Gastrocnemius medialis (tissue), 4 donors: ENCODE measurements at places on chromosomes 12 and 14. TPM values are rescaled to one million over a fixed set of nuclear protein-coding genes. Genes with fewer than 3 reads are reported as not detected.
A peak's percentile ranks its signal among the peaks of the same experiment; 100 is the strongest.

GRCh38 chr14:45728434-45729225 is 475.6 kb upstream of the MIS18BP1 start:
- no peak for DNase-seq

GRCh38 chr12:92784356-92784755 is 81.6 kb downstream of the PLEKHG7 start:
- DNase-seq: no peak

DNA sequence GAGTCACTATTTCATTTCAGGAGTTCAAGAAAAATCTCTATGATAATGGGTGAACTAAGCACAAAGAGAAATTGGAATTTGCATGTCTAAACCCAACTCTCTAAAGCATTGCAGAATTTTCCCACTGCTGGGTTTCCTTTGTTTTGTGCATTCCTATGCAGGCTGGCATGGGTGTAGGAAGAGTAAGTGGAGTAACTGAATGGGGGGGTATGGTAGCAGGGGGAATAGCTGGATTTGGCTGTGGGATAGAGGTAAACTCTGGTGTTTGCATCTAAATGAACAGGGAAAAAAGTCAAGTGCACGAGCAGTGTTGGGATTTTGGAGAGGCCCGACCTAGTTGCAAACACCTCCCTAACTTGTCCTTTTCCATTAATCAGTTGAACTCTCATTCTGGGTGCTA is 159.1 kb downstream of the ANO4 start:
- no peak for DNase-seq

DNA sequence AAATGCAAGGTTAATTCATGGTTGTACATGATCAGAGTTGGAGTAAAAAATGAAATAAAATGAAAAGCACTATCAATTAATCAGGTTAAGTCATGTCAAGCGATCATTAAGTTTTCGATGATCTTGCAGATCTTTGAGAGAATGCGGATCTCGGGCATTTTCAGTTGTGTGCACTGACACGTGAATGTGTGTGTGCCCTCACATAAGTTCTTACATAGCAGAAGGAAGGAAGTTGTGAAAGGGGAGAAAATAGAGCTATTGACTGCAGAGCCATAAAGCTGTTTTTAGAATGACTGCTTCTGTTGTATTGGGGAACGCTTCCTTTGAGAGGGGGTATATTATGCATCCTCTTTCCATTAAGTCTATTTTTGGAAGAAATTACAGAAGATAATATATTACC is 101.3 kb downstream of the HMGA2 start:
- DNase-seq: no peak

GRCh38 chr14:64170181-64170580 is 124.0 kb downstream of the ESR2 start:
- DNase-seq: no peak

- DNase-seq: no peak
Measured at GRCh38 chr14:36662258-36662542, 540 bp downstream of the PAX9 start.

GRCh38 chr12:113940357-113941207 is 25.5 kb downstream of the RBM19 start:
- DNase-seq: no peak

DNA sequence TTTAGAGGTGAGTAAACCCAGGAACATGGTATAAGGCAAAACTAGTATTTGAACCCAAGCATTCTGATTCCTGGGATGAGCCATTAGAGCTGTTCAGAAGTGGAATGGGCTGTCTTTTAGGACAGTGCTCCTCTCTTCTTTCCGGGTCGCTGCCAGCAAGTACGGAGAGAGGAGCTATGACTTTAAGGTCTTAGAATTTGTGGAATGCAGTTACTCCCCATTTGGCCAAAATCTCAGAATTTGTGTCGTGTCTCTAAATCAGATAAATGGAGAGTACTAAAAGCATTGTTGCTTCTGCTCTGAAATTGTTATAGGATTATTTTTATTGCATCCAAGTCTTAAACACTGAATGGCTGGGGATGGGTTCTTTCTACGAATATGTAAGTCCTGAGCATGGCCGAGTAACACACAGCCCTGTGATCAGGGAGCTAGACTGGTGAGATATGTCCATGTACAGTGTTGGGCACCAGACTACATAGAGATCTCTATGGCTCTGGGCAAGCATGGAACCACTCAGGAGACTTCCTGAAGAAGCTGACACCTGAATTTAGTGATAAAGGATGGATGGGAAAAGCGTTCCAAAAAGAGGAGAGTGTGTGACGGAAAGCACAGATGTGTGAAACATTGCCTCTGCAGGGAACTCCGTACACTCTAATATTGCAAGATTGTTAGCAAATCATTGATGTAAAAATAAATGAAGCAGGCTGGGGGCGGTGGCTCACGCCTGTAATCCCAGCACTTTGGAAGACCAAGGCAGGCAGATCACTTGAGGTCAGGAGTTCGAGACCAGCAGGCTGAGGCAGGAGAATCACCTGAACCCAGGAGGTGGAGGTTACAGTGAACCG is 184.7 kb downstream of the SRGAP1 start:
- no peak for DNase-seq

DNA sequence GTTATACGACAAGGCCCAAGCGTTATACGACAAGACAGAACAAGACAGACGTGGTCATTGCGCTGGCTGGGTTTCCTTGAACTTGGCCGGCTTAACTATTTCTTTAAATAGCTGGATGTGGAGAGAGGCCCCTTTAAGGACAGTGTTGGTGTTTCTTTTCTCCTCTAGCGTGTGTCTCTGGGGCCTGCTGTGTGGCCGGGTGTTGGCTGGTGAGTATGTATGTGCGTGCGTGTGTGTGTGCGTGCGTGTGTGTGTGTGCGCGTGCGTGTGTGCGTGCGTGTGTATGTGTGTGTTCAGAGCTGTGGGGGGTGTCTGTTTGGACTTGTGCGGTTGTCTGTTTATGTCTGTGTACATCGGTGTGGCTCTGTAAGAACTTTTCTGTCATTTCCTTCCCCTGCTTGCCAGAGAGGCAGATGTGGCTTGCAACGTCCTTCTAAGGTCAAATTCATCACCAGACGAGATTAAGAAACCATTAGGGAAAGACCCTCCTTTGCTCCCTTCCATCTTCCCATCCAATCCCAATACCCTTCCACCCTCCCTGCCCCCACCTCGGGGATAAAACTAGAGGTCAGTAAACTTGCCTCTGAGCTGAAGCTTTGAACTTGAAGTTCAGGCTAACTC is 78.6 kb upstream of the TBX3 start:
- DNase-seq: no peak

- no peak for DNase-seq
Measured at GRCh38 chr12:86530996-86531655, 274.9 kb upstream of the MGAT4C start.

DNA sequence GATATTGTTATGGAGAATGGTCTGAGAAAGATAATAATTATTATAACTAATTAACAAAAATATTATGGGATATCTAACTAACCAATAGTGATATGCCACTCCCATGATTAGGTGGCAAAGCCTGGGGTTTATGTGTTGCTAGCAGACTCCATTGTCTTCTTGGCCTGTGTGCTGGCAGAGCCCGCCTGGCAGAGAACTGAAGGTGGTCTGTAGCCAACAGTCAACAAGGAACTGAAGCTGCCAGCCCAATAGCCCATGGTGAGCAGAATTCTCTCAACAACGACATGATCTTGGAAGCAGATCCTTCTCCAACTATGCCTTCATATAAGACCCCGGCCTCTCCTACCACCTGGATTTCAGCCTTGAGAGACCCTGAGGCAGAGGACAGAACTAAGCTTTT is 258.8 kb downstream of the SLC15A4 start:
- no peak for DNase-seq

GRCh38 chr12:63037746-63038712 is 103.1 kb upstream of the PPM1H start:
- no peak for DNase-seq

- DNase-seq: no peak
Measured at GRCh38 chr12:63450816-63451215, 217.5 kb downstream of the DPY19L2 start.

DNA sequence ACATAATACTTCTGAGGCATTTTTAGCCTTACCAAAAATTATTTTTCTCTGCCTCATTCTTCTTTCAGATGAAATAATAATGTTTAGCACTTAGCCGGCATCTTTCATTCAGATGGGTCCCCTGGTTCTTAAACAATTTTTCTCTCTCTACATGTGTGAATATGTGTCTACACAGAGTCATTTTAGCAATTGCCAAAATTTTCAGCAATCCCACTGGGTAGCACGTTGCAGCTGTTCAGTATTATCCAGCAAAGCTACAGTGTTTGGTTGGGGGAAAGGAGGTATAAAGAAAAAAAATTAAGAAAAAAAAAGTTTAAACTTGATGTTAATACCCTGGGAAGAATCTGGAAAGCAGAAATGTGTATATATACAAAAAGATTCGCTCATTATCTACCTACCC is 160.5 kb upstream of the TRHDE start:
- no peak for DNase-seq

- DNase-seq: no peak
Measured at GRCh38 chr12:131854861-131855476, 26.8 kb downstream of the MMP17 start.

- peak; percentile 64 for DNase-seq
Measured at GRCh38 chr12:124588751-124589267, 21.4 kb upstream of the NCOR2 start.

Gene GNB3
- not detected for total RNA-seq

Gene CRACR2A
- 1.7 TPM for total RNA-seq

Gene RFX4
- total RNA-seq: not detected

Gene ADCY6
- total RNA-seq: 13.4 TPM

Gene ZNF664
- total RNA-seq: 37.0 TPM
